CD4-positive, alpha-beta memory T cell (primary cell): ENCODE measurements at places on chromosomes 4 and X. TPM values are rescaled to one million over a fixed set of nuclear protein-coding genes. Genes with fewer than 3 reads are reported as not detected.

- DNase-seq = no peak
Measured at GRCh38 chr4:75542824-75543223, 13.0 kb upstream of the ODAPH start.

- no peak for DNase-seq
Measured at GRCh38 chrX:104806346-104806745, 240.3 kb downstream of the IL1RAPL2 start.

DNA sequence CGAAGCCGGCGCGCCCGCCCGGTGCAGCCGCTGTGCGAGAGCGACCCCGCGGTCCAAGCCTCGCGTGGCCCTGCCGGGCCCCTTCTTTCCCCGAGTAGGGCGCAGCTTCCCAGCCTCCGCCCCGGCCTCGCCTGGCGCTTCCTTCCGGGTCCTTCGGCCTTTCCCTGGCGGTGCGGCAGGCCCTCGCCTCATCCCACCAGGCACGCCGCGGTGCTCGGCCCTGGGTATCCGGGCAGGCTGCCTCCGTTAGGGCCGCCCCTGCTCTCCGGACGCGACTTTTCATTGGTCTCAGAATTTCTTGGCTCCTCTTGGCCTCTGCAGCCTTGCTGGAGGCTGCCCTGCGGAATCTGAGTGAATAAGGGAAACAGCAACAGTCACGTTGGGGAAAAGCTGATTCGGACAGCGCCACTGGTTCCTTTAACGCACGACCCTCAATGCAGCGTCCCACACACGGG is 429 bp downstream of the UVSSA start:
- DNase-seq = no peak

- DNase-seq = no peak
Measured at GRCh38 chr4:185280608-185281007, 71.2 kb downstream of the SNX25 start.

- no peak for DNase-seq
Measured at GRCh38 chr4:37434469-37434868, 189.9 kb downstream of the NWD2 start.

- DNase-seq = no peak
Measured at GRCh38 chr4:17823871-17824669, 13.3 kb downstream of the NCAPG start.

- DNase-seq = no peak
Measured at GRCh38 chrX:2748171-2748814, 3.5 kb upstream of the XG start.

DNA sequence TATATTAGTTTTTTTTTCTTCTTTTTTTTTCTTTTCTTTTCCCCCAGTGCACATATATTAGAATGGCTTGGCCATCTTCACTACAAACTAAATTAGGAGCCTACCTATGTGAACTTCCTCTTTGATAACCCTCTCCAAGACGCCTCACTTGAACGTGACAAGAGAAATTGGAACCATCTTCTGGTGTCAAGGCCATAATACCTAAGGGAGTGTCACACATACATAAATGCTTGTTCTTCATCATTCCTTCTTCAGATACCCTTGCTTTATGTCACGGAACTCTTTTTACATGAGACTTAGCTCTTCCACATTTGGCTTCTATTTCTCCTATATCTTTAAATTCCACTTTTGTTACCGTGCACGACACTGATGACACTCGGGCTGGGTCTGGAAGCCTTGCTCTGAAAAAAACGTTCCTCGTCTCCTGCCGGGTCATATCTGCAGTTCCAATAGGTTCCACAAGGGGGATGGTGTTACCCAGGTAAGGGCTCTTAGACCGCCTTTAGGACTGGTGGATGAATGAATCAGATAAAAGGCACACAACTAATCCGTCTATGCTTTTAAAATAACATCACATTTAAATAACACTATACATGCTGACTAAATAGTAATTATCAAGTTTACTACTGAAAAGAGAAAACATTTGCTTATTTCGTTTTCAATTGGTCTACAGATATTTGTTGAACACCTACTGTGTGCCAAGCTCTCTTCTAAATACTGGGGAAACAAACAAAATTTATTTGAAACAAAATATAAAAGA is 19.9 kb downstream of the DGAT2L6 start:
- DNase-seq = peak; percentile 69

DNA sequence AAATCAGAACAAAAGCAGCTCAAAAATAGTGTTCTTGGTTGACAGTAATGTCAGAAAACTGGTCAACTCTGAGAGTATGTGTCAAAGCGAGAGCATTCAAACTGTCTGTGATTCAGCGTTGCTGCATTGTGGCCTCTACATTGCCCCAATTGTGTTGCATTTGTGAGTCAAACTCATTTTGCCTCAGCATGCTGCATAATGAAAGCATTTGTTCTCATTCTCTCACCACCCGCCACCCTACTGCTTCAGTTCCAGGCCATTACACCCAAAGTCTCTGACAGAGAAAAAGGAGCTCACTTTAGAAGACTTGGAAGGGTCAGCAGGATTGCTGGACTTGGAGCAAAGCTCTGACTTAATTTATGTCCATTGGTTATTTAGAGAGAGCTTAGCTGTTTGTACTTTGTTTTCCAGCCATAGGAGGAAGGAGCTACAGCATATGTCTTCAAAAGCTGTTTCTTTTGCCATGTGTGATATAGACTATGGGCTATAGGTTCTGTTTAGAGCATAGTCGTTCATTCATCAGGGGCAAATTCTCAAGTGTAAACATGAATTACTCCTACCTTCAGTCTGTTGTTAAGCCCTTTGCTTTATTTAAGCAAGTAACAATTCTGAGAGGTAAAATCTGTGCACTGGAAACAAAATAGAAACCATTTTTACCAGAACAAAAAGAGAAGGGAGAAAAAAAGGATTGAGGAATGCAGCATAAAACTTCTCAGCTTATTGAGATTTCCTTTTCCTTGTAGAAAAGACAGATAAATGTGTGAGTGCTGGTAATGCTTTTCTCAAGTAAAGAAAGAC is 153.4 kb upstream of the ANK2 start:
- DNase-seq = no peak

- no peak for DNase-seq
Measured at GRCh38 chrX:105266456-105266855, 46.0 kb upstream of the TEX13A start.

- DNase-seq = no peak
Measured at GRCh38 chr4:110680265-110680664, 57.4 kb upstream of the PITX2 start.

- no peak for DNase-seq
Measured at GRCh38 chrX:73916931-73917667, 354.1 kb downstream of the CHIC1 start.

DNA sequence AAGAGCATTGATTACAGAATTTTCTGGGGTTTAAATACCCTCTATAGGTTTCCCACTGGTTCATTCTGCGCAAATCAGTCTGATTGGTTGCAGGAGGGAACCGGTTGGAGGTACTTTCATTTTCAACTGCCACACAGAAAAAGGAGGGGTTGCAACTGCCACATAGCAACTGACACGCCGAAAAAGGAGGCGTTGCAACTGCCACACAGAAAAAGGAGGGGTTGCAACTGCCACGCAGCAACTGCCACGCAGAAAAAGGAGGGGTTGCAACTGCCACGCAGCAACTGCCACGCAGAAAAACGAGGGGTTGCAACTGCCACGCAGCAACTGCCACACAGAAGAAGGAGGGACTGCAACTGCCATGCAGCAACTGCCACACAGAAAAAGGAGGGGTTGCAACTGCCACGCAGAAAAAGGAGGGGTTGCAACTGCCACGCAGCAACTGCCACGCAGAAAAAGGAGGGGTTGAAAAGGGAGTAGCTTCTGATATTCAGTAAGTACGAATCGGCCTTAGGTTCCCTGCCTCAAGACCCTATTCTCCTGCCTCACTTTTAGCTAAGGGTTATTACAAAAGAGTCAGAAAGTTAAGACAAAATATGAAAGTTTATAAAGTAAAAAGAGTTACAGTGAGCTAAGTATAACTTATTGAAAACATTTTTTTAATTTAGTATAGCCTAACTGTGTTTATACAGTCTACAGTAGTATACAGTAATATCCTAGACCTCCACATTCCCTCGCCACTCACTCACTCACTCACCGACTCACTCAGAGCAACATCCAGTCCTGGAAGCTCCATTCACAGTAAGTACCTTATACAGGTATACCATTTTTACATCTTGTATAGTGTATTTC is 431.8 kb downstream of the KCTD8 start:
- no peak for DNase-seq

- DNase-seq = no peak
Measured at GRCh38 chr4:68460085-68460484, 12.8 kb downstream of the TMPRSS11E start.

Gene LRCH2
- total RNA-seq = not detected

Gene PFKFB1
- 0.35 TPM for total RNA-seq

Gene F9
- not detected for total RNA-seq

Gene GC
- total RNA-seq = not detected

Gene SHOX
- not detected for total RNA-seq

Gene SPATA4
- total RNA-seq = not detected

Gene SLC16A2
- 0.35 TPM for total RNA-seq

Gene POU4F2
- not detected for total RNA-seq

Gene PLP1
- total RNA-seq = not detected

Gene SASH3
- total RNA-seq = 148 TPM
